Endodermal cell (in vitro differentiated cells): ENCODE measurements at places on chromosomes 4 and X. TPM values are rescaled to one million over a fixed set of nuclear protein-coding genes. Genes with fewer than 3 reads are reported as not detected.

- peak; percentile 48 for DNase-seq
- no peaks in the 10 kb centered on the region for H3K36me3 ChIP-seq
- no peaks in the 10 kb centered on the region for H3K27me3 ChIP-seq
- no peak overlapping the region for H3K4me3 ChIP-seq
Measured at GRCh38 chr4:69957209-69957608, 8.3 kb downstream of the CSN2 start.

DNA sequence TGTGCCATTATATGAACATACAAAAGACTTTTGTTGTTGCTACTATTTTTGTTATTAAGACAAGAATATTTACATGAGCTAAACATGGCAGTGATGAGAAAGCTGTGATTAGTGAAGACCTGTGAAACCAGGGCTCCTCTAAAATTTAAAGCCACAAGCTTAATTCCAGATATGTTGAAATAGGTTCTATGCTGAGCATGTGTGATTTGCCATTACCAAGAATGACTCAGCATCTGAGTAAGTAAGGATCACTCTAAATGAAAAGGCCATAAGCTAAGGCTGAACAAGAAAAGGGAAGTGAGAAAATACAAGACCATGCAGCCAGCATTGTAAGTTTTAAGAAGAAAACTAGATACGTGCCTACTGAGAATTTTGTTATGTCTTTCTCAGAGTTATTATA is 75.9 kb upstream of the CAMK2D start:
- H3K36me3 ChIP-seq = no peaks in the 10 kb centered on the region
- no peak overlapping the region for H3K4me3 ChIP-seq
- DNase-seq = no peak
- no peaks in the 10 kb centered on the region for H3K27me3 ChIP-seq
- no peaks in the 10 kb centered on the region for H3K4me1 ChIP-seq
- H3K27ac ChIP-seq = no peak overlapping the region

CFAP47 gene
- 0.55 to 0.67 TPM (median 0.61 TPM) in 3 replicates for total RNA-seq

SMR3B gene
- not detected in 3 replicates for total RNA-seq

DNA sequence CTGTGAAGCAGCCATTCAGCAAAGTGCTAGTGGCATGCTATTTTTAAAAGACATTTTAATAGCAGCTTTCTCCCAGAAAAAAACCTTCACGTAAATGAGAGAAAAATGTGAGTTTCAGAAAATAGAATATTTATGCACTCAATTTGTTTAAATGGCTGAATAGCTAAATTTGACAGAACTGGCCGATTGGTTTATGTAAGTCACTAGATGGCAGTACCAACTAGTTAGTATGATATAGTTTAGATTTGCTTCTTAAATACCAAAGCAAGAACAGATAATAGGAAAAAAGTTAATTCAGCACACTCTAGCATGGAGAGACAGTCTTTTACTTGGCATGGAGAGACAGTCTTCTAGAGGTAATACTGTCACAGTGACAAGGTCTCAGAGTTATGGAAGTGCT is 250.1 kb downstream of the SNCA start:
- no peaks in the 10 kb centered on the region for H3K4me1 ChIP-seq
- no peaks in the 10 kb centered on the region for H3K36me3 ChIP-seq
- no peak overlapping the region for H3K27ac ChIP-seq
- H3K27me3 ChIP-seq = no peaks in the 10 kb centered on the region

GRCh38 chr4:53705151-53705764 is 114.0 kb upstream of the LNX1 start:
- no peak overlapping the region for H3K4me3 ChIP-seq
- H3K27ac ChIP-seq = no peak overlapping the region
- H3K4me1 ChIP-seq = peaks cover 5% of the 10 kb centered on the region

- H3K36me3 ChIP-seq = no peaks in the 10 kb centered on the region
- no peak overlapping the region for H3K27ac ChIP-seq
- DNase-seq = peak; percentile 79
Measured at GRCh38 chrX:73289039-73289438, 74.4 kb upstream of the NAP1L2 start.

DNA sequence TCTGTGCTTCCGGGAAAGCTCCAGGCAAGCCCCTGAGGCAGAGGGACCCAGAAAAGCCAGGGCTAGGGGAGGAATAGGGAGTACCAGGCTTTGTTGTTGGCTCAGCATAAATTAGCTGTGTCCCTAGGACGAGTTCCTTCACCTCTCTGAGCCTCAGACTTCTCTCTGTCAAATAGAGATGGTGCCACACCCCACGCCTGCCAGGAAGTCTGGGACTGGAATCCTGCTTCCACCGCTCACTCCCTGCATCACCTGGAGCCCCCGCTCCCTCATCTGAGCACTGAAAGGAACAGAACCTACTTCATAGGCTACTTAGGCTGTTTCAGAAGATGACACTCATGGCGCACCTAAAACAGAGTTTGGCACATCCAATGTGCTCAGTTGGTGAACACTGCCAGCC is 8.1 kb upstream of the JAKMIP1 start:
- no peak overlapping the region for H3K4me3 ChIP-seq
- no peaks in the 10 kb centered on the region for H3K4me1 ChIP-seq
- no peaks in the 10 kb centered on the region for H3K36me3 ChIP-seq
- no peak overlapping the region for H3K27ac ChIP-seq

DNA sequence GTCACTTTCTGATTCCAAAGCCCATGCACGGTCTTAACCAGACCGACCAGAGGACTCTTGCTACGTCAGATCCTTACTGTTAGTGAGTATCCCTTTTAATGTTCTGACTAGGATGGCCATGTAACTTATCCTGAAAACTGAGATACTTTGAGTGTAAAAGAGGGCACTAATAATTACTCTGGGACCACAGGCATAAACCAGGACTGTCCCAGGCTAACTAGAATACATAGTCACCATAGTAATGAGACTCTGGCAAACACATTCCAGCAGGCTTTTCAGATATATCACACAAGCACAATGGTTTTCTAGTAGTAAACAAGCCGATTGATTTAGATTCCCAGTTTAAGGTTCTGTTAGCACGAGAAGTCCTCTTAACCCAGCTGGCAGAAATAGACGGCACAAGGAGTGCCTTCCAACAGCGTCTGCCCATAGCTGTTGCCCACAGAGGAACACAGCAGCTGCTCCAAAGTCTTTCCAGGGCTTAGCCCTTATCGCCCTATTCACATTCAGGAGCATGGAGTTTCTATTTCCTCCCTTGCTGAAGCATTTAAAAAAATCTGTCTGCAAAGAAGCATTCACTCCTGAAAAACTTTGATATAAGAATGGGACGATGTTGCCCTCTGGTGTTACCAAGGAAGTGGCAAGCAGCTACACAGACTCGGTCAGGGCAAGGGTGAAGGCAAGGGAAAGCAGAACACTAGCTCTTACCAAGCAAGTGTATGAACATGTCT is 92.4 kb downstream of the CXCL13 start:
- H3K27me3 ChIP-seq = no peaks in the 10 kb centered on the region
- no peak overlapping the region for H3K27ac ChIP-seq
- H3K4me3 ChIP-seq = no peak overlapping the region
- no peaks in the 10 kb centered on the region for H3K36me3 ChIP-seq
- peak; percentile 75 for DNase-seq
- no peaks in the 10 kb centered on the region for H3K4me1 ChIP-seq

GRCh38 chr4:115501656-115502055 is 388.2 kb upstream of the NDST4 start:
- H3K27me3 ChIP-seq = no peaks in the 10 kb centered on the region
- no peak overlapping the region for H3K4me3 ChIP-seq
- no peak overlapping the region for H3K27ac ChIP-seq
- H3K4me1 ChIP-seq = no peaks in the 10 kb centered on the region
- H3K36me3 ChIP-seq = no peaks in the 10 kb centered on the region

HMX1 gene
- total RNA-seq = 0.79 and 1.2 TPM in 2 replicates

GRCh38 chrX:150767475-150768131 is 74.4 kb downstream of the MTMR1 start:
- H3K36me3 ChIP-seq = no peaks in the 10 kb centered on the region
- H3K27me3 ChIP-seq = no peaks in the 10 kb centered on the region
- H3K4me3 ChIP-seq = no peak overlapping the region
- peak; percentile 33 for DNase-seq

TECRL gene
- not detected in 2 replicates for total RNA-seq

DNA sequence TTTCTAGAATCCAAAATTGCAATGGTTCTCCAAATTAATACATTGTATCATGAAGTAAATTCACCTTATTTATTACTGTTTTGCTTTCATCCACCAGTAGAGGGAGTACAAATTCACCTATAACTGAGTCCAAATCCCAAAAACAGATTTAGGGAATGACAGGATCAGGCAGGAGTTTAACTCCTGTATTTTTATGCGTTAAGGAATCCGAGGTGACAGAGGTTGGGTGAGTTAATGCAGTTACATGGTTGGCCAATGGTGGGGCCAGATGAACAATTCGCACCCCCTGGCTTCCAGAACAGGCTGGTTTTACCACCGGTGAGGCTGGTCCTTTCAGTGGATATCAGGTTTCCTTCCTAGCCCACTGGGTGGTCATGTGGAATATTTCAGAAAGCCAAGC is 82.4 kb downstream of the MTNR1A start:
- DNase-seq = peak; percentile 57
- no peaks in the 10 kb centered on the region for H3K36me3 ChIP-seq

DNA sequence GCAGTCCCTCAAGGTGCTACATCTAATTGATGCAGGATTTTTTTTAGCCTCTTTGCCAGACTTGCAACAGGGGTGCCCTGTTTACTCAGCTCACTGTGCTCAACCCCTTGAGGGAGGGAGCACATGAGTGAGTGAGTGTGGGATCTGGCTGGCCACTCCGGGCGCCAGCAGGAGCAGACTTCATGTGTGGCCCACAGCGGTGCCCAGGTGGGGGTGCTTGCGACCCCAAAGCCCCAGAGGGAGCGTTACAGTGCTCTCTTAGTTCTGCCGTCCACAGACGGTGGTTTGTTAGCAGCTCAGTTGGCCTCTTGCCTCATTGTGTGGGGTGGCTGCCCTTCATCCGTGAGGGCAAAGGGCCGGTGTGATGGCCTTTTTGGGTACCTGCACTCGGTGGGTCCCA is 81.6 kb upstream of the MYOZ2 start:
- H3K27me3 ChIP-seq = no peaks in the 10 kb centered on the region
- no peaks in the 10 kb centered on the region for H3K4me1 ChIP-seq
- DNase-seq = no peak
- no peak overlapping the region for H3K27ac ChIP-seq

ADGRL3 gene
- total RNA-seq = 9.6 to 10.7 TPM (median 9.9 TPM) in 3 replicates

GC gene
- 1.0 TPM in 1 of 2 replicates, not detected in the other for total RNA-seq

DNA sequence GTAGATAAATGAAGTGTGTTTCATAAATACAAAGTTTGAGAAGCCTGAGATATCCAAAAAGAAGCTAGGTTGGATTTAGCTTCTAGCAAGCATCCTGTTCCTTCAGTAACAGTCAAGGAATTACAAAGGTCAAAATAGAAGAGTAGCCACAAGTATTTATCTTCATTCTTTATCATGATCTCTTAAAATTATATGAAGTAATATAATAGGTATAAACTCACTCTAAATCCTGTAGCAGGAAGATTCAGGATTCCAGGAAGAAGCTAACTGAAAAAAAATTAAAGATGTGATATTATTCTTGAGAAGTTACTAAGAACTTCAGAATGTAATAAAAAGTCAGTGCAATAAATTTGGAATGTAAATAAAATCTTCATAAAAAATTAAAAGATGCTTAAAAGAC is 31.1 kb upstream of the RXFP1 start:
- H3K27ac ChIP-seq = no peak overlapping the region
- H3K4me1 ChIP-seq = no peaks in the 10 kb centered on the region
- DNase-seq = no peak
- no peaks in the 10 kb centered on the region for H3K27me3 ChIP-seq

SOX3 gene
- 2.0 and 3.3 TPM in 2 replicates for total RNA-seq

DNA sequence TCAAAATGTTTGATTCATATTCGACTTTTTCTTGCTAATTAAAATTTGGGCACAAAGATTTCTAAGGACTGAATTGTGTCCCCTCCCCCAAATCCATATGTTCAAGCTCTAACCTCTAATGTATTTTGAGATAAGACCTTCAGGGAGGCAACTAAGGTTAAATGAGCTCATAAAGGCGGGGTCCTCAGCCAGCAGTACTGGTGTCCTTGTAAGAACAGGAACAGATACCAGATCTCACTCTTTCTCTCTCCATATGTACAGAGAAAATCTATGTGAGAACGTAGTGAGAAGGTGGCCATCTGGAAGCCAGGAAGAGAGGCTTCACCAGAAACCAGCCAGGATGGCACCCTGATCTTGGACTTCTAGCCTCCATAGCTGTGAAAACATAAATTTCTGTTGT is 116.9 kb downstream of the VEGFC start:
- no peak for DNase-seq
- H3K4me1 ChIP-seq = no peaks in the 10 kb centered on the region
- H3K27me3 ChIP-seq = no peaks in the 10 kb centered on the region
- H3K27ac ChIP-seq = no peak overlapping the region
- H3K4me3 ChIP-seq = no peak overlapping the region

DNA sequence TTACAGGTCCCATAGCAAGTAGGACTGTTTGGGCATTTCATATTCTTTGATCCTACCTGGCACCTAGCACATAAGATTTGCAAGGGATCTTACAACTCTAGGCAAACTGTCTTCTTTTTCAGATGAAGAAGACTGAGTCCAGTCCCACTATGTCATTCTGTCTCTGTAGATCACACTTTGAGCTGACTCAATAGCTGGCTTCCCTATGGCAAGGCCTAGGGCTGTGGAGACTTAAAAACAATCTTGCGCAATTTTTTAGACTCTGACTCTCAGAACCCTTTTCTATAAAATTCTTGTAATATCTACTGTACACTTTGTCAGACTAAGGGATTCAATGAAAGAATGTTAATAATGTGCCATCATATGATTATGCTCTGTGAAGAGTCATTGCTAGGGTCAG is 26.7 kb downstream of the OTC start:
- no peaks in the 10 kb centered on the region for H3K36me3 ChIP-seq
- H3K4me3 ChIP-seq = no peak overlapping the region
- no peaks in the 10 kb centered on the region for H3K4me1 ChIP-seq
- no peaks in the 10 kb centered on the region for H3K27me3 ChIP-seq
- no peak overlapping the region for H3K27ac ChIP-seq

- peak overlapping the region; percentile 99 for H3K27ac ChIP-seq
- no peak for DNase-seq
- H3K4me3 ChIP-seq = peak overlapping the region; percentile 89
- no peaks in the 10 kb centered on the region for H3K4me1 ChIP-seq
- peaks cover 49% of the 10 kb centered on the region for H3K36me3 ChIP-seq
Measured at GRCh38 chr4:780716-781492, 45.0 kb downstream of the CPLX1 start.

GRCh38 chr4:56320293-56320692 is 67.0 kb downstream of the AASDH start:
- H3K36me3 ChIP-seq = peaks cover 21% of the 10 kb centered on the region
- H3K4me1 ChIP-seq = peaks cover 16% of the 10 kb centered on the region
- H3K27ac ChIP-seq = no peak overlapping the region
- H3K4me3 ChIP-seq = no peak overlapping the region
- DNase-seq = no peak
- peaks cover 7% of the 10 kb centered on the region for H3K27me3 ChIP-seq
